Fibroblast of skin of scalp (primary cell): ENCODE measurements at places on chromosomes 11 and 22.

- no peak for DNase-seq
These were observed 51.3 kb downstream of the FBLN1 start for GRCh38 chr22:45554040-45554406.

DNA sequence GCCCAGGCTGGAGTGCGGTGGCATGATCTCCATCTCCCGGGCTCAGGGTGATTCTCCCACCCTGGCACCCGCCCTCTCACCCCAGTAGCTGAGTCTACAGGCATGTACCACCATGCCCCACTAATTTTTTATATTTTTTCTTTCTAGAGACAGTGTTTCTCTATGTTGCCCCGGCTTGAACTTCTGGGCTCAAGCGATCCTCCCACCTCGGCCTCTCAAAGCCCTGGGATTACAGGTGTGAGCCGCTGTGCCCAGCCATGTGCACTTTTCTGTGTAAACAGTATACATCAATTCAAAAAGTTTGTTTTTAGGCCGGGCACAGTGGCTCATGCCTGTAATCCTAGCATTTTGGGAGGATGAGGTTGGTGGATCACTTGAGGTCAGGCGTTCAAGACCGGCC, 14.7 kb downstream of the GRIK4 start:
- no peak for DNase-seq

- no peak for DNase-seq
These were observed 90.9 kb downstream of the PDHX start for GRCh38 chr11:35007277-35007676.

- DNase-seq: peak; percentile 96
These were observed 155.7 kb downstream of the NAV2 start for GRCh38 chr11:19868281-19868821.

DNA sequence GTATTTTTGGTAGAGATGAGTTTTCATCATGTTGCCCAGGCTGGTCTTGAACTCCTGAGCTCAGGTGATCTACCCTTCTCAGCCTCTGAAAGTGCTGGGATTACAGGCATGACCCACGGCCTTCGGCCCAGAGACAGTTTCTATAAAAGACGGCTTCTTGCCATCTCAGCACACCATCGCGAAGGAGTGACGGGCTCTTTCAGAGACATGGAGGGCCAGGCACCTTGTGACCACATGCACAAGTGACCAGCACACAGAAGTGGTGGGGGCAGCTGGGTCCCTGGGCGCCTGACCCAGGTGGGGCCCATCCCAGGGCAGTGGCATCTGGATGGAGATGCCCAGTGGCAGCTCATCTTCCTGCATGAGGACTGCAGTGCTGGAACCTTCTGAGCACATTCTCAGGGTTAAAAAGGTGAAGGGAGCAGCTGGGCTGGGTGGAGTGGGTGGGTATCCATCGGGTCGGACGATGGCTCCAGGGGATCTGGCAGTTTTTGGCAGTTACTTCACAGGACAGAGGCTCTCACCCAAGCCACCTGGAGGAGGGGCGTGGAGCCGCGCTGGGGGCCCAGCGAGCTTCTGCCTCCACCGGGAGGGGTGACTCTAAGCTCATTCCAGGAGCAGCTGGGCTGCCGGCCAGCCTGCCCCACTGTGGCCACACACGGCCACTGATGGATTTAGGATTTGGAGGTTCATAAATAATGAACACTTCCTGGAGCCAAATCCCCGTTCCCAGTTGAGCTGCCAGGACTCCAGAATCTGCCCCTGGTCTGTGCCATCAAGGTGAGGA, 373.0 kb downstream of the CTTN start:
- no peak for DNase-seq

- peak; percentile 50 for DNase-seq
These were observed 646 bp upstream of the PATZ1 start for GRCh38 chr22:31346733-31347250.

GRCh38 chr22:38262051-38262795, 10.6 kb downstream of the TMEM184B start:
- no peak for DNase-seq

- no peak for DNase-seq
These were observed 14.2 kb downstream of the IFT27 start for GRCh38 chr22:36761553-36762240.

- DNase-seq: no peak
These were observed 48.8 kb downstream of the OSBP2 start for GRCh38 chr22:30743257-30744020.

- DNase-seq: no peak
These were observed 10.0 kb downstream of the CARD10 start for GRCh38 chr22:37509059-37509860.

DNA sequence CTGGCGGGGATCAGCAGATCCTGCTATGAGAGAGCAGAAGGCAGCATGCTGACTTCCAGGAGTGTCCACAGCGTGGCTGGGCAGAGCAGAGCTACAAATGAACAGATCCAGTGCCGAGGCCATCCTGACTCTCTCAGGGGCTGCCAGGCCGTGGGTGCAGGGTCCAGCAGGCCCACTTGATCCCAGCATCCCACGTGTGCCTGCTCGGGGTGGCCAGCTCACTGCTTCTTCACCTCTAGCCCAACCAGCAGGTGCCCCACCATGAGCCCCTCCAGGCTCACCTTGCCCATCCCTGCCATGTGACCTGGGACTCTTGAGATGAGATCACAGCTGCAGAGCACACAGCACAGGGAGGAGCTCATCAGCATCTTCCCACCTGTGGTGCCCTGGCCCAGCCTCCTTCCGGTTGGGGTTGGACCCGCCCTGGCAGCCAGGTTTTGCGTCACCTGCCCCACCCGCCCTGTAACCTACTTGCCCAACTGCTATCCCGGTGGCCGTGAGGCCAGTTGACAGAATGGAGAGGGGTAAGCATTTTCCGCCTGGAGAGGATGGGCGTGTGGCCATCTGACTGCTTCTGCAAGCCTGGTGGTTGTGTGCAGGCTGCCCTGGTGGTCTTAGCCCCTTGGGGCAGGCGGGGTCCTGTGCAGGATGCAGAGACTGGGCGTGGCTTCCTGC, 11.0 kb downstream of the TANGO2 start:
- no peak for DNase-seq

- no peak for DNase-seq
These were observed 3.6 kb downstream of the INCENP start for GRCh38 chr11:62127426-62127825.

DNA sequence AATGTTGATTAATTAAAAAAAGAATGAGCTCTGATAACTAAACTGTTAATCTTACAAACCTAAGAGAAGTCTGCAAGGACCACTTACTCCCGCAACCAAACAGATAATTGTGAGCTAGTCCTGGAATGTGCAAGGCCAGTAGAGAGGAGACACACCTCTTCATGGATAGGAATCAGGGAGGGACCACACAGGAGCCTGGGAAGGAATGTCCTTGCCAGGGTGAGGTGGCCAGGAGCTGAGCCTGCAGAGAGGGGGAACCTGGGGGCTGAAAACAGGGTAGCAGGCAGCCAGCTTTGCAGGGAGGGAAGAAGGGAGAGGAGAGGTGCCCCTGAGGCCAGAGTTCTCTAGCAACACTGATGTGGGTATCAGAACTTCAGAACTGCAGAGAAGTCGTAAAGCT, 9.4 kb upstream of the NLRP10 start:
- DNase-seq: peak; percentile 34

- no peak for DNase-seq
These were observed 6.9 kb upstream of the TOMM22 start for GRCh38 chr22:38674888-38675287.

GRCh38 chr11:75047191-75047590, 49.5 kb downstream of the OR2AT4 start:
- DNase-seq: no peak

DNA sequence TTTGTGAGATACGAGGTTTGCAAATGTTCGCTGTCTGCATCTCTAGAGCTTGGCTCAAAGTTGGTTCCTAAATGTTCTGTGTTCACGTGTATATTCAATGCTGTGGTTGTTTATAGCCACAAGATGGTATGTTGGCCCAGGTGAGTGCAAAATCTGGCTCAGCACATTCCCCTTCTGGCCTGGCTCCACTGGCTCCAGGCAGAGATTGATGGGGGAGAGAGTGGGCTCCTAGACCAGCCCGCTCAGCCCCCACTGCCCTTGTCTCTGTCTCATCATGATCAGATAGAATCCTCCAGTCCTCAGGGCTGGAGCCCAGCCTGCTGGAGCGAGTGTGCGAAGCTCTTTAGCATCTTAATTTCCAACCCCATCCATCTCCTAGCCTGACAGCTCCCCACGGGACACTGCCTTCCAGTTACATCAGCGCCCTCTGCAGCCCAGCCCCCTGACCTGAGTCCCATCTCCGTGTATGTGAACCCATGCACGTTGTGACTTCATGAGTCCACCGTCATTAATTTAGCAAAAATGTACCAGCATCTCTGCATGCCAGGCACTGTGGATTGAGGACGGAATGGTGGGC, 2.0 kb downstream of the P2RX3 start:
- peak; percentile 64 for DNase-seq

DNA sequence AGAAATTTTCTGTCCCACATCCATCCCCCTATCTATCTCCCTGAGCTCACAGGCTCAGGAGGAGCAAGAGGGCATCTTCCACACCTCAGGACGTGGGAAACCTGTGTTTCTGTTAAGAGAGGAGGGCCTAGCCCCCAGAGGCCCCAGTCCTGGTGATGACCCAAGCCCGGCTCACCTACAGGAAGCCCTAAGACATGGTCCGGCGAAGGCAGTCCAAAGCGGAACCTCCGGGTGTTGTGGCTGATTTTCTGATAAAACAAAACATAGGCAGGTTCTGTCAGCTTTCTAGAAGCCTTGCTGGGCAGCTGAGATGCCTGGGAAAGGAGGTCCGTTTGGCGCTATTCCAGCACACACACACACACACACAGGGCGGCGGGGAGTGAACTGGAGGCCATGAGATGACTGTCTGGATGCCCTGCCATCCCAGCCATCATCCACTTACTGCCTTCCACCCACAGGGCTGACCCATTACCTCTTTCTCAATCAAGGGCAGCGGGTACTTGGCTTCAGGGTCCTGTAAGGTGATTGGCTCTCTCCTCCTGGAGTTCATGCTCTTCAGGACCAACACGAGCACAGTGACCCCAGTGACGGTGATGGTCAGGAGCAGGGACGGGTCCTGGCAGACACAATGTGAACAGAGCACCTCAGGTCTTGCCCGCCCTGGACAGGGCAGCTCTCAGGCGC, 882 bp downstream of the CYB5R2 start:
- DNase-seq: no peak

DNA sequence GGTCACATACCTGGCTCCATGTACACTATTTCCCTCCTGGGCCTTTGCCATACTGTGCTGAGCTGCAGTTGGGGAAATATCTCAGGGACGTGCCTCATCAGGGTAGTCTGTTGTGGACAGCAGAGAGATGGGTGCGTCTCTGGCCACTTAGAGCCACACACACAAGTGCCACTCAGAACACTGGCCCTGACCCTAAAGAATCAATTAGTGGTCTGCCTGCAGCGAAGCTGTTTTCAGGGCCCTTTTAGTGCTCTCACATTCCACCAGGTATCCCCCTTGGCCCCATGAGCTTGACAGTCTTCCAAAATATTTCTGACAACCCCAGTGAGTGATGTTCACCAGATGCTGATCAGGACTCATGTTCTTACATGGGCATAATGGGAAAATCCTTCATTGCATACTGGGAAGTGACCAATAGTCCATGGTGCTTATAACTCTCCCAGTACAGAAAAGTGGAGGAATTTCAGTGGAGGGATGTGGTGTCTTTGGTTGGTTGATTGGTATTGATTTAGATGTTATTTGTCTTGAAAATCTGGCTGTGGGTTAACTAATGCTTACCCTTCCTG, 66.1 kb downstream of the ME3 start:
- DNase-seq: no peak

GRCh38 chr11:122751292-122752070, 86.8 kb upstream of the CRTAM start:
- DNase-seq: peak; percentile 50

GRCh38 chr11:78110351-78110750, 29.1 kb downstream of the ALG8 start:
- DNase-seq: no peak

GRCh38 chr11:34585735-34586487, 35.0 kb upstream of the EHF start:
- peak; percentile 65 for DNase-seq

DNA sequence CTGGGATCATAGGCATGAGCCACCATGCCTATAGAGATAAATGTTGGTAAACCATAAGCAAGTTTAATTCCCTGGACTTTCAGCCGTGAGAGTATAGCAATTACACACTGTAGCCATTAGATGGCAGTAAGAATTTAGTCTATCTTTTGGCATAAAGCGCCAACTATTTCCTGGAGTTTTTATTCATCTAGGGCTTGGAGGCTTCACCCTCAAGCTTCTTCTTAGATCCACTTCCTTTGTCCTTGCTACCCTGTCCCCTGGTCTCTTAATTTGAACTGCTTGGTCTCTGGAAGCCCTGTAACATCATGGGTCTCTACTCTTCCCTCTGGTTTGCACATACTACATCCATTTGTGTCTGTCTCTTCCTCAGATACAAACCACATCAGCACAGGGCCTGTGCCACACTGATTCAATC, 38.2 kb downstream of the OR10A6 start:
- DNase-seq: peak; percentile 79

GRCh38 chr11:15707194-15707593, 592.5 kb downstream of the INSC start:
- no peak for DNase-seq

- peak; percentile 80 for DNase-seq
These were observed 34.6 kb downstream of the CYTH4 start for GRCh38 chr22:37316875-37317371.
